NCI-H187 treated with DMSO at 0.1 percent for 48 hours (cell line): ENCODE measurements at places on chromosomes 6 and 20.

GRCh38 chr20:32240205-32240604, 32.5 kb downstream of the POFUT1 start:
- DNase-seq, result no peak

- DNase-seq, result no peak
Measured at GRCh38 chr6:42268835-42269204, 51.2 kb upstream of the MRPS10 start.

- no peak for DNase-seq
Measured at GRCh38 chr20:4267242-4267641, 251.9 kb upstream of the RNF24 start.

- DNase-seq, result no peak
Measured at GRCh38 chr6:163600331-163600730, 185.8 kb downstream of the QKI start.

GRCh38 chr6:47654255-47654654, 44.1 kb upstream of the ADGRF4 start:
- DNase-seq, result no peak

DNA sequence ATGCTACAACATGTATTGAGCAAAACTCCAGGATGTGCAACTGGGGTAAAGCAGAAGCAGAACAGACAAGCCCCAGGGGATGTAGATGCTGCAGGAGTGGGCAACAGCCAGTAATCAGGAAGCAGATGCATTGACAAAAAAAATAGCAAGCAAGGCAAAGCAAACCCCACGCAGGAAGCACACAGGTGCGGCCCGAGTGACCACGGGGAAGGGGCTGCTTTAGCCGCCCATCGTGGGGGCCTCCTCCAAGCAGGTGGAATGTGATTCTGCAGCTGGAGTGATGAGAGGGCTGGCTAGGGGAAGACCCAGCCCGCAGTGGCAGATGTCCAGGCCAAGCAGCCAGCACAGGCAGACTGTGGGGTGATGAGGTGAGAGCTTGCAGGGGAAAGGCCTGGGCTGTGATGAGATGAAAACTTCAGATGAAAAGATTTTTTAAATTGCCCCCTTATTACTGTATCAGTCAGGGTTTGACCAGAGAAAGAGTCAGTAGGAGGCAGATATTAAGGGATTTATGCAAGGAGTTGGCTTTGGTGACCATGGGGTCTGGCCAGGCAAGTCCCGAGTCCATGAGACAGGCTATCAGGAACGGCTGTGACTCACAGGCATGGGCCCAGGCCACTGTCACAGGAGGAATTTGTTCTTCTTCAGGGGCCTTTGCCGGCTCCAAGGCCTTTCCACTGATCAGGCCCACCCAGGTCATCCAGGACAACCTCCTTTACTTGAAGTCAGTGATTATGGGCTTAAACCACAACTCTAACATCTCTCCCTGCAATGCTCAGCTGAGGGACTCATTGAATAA, 207.6 kb downstream of the ANKRD60 start:
- DNase-seq, result no peak

GRCh38 chr6:291697-292505, at the start of gene DUSP22:
DUSP22 (plus strand) TSS chr6:292487; CDS start chr6:292540, 53 bp downstream.
- no peak for DNase-seq

DNA sequence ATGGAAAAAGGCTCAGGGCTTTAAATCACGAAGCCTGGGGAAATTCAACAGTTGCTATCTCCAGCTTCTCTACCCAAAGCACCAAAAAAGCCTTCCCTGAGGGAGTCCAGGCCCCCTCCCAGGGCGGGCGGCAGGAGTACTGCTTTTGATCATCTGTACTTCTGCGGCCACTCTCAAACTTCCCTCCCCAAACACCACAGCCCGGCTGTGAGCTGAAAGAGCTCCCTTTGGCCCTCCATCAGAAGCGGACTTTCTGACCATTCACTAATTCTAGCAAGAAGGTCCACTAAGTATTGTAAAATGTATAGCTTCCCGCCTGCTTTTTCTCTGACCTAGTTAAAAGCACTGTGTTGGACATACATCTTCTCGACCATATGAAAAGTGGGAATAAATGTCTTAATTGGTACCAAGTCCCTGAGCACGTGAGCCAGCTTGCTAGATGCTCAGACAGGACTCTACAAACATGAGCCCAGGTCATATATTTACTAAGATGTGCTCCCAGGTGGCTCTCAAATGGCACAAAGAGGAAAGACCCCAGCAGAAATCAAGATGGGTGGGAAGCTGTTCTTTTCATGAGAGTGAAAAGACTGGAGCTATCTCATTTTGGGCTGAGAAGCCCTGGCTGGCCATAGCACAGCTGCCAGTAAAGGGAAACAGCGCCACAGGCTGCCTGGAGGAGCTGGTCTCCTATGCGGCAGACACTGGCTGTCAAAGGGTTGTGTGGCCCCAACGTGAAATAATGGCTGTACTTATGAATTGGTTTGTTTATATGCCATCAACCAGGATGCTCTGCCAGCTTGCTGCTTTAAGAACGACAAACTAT, 58.6 kb downstream of the GFOD1 start:
- DNase-seq, result no peak

- no peak for DNase-seq
Measured at GRCh38 chr6:118895261-118895560, 1.3 kb downstream of the ASF1A start.

- no peak for DNase-seq
Measured at GRCh38 chr6:101528801-101529200, 135.3 kb downstream of the GRIK2 start.

DNA sequence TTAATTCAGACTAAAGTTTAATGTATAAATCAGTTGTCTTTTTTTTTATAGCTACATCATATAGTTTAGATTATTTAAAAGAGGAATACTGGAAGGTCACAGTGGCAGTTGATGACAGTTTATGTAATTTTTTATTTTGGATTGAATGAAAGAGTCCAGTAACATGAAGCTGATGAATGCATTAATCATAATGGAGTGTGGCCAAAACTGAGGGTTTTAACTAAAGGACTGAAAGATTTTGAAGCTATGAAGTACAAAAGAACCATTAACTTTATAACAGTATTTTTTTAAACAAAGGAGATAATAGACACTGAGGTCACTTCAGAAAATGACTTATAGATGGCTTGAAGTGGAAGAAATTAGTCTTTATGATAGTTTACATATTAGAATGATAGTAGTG, 41.3 kb downstream of the TRMT11 start:
- no peak for DNase-seq

- peak; percentile 43 for DNase-seq
Measured at GRCh38 chr6:14440940-14441781, 323.6 kb downstream of the CD83 start.

GRCh38 chr6:43287717-43288679, 10.1 kb upstream of the SLC22A7 start:
- DNase-seq, result no peak

DNA sequence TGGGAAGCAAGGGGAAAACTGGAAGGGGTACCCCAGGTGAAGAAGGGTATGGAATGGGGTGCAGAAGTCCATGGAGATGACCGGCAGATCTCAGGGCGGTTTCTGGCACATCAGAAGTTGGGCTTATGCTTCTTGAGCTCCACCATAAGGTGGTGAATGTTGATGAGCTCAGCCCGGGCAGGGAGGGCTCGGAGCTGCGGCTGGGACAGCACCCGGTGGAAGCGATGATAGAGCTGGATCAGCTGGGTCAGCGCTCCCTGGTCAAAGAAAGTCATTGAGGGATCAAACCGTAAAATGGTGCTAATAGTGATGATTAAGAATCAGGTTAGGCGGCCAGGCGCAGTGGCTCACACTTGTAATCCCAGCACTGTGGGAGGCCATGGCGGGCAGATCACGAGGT, 20.9 kb downstream of the VPS52 start:
- DNase-seq, result no peak

DNA sequence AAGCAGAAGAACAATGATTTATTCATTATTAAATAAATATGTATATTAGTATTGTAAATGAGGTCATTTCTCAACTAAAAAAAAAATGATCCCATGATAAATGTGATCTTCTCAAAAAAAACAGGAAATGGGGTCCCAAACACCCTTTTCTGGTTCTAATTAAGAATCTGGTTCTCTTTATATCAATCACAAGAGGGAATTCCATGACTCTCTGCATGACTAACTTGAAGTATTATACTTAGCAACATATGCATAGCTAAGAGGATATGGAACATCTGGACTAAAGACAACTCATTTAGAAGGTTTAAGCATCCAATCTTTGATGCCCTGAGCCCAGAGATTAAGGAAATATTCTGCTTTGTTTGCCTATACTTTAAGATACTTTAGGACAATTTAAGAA, 89.7 kb upstream of the EMILIN3 start:
- DNase-seq, result no peak

DNA sequence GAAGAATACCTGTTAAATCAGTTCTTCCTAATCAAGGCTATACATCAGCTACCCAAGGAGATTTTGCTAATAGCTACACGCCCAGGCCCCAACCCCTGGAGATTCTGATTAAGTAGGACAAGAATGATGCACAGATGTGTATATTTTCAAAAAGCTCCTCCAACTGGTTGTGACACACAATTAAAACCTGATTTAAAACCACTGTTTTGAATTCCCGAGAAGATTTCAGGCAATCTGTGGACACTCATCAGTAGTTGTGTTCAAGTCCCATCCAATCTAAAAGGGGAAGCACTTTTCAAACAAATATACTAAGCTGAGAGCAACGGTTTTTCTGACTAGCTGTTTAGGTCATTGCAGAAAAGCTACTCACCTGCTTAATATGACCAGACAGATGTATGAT, 118.9 kb upstream of the NHSL1 start:
- no peak for DNase-seq

- DNase-seq, result no peak
Measured at GRCh38 chr20:22582964-22583772, 1.2 kb downstream of the FOXA2 start.

DNA sequence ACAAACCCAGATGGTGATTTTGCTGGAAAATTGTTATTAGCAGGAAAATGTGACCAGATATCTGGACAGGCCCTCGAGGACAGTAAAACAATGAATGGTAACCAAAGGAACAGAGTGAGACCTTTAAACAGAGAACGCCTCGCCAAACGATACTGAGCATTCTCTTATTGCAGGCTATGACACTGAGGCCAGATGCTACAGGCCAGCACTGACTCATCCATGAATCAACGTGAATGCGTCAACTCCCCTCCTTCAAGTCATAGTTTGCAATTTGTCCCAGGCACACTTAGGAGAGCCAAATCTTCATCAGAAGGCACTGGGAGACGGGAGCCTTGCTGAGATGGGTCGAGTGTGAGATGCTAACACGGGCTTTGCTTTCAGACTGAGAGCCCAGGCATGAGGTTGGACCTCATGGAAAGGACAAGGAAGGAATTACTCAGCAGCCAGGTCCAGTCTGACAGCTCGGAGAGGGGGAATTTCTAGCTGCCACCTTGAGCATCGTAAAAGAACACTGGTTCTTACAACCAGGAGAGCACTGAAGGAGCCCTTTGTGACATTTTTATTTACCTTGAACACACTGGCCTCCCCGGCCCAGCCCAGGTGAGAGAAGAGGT, 60.7 kb downstream of the BMP7 start:
- DNase-seq, result no peak

DNA sequence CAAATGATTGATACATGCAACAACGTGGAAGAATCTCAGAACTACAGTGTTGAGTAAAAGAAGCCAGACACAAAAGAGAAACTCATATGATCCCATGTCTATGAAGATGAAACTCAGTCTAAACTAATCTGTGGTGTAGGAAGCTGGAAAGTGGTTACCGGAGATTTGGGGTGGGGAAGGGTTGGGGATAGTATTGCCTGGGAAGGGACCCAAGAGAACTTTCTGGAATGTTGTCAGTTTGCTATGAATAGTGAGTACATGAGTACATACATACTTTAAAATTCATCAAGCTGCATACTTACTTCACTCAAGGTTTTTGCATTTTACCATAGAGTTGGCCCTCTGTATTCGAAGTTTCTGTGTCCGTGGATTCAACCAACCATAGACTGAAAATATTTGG, 106.0 kb downstream of the SAMD5 start:
- no peak for DNase-seq

DNA sequence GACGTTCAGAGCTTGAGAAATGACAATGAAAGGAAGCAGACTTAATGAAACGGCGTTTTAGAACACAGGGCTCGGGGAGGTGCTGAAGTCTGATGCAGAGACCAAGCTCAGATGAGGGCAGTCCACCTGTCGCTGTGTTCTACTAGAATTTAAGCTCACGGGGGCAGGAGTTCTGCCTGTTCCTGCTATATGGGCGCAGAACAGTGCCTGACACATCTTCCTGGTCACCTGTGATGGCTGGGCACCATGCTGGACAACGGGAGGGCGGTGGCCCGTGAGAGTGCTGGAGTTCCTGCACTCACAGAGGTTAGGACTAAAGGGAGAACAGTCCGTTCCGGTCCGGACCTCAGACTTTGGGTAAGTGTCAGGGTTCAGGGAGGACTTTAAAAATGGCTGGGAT, 130.6 kb downstream of the ERMARD start:
- DNase-seq, result no peak

GRCh38 chr6:34563513-34563870, 7.4 kb upstream of the SPDEF start:
- no peak for DNase-seq

DNA sequence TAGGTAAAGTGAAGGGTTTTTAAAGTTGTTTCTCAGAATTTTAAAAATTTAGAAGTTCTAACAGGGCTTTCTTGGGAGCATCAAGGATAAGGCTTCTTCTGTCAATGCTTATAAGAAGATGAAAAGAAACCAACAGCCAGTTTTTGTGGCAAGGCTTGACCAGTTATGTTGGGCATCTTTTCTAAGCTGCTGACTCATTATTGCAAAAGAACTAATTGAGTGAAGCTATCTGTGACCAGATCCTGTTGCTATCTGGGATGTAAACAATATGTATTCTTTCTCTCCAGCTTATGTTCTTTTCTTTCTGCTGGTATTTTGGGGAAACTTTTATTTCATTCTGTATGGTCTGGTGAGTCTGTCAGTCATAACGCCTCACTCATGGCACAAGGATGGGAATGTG, 643.8 kb downstream of the HDGFL1 start:
- no peak for DNase-seq

- no peak for DNase-seq
Measured at GRCh38 chr6:33199687-33200218, 712 bp downstream of the RXRB start.
